Endothelial cell (in vitro differentiated cells): ENCODE measurements at places on chromosomes 3 and 15. TPM values are rescaled to one million over a fixed set of nuclear protein-coding genes. Genes with fewer than 3 reads are reported as not detected.

The CPLX3 gene
- total RNA-seq, result not detected

The SLC33A1 gene
- total RNA-seq, result 24.2 TPM

The FGF7 gene
- 0.23 TPM for total RNA-seq

The MESP1 gene
- not detected for total RNA-seq

The UBA3 gene
- total RNA-seq, result 58.9 TPM

The RAB6B gene
- total RNA-seq, result 3.9 TPM

The CCR2 gene
- not detected for total RNA-seq

The LRRIQ4 gene
- total RNA-seq, result 0.38 TPM

The C3orf70 gene
- 1.4 TPM for total RNA-seq

The RAB27A gene
- total RNA-seq, result 19.4 TPM

The SNAP23 gene
- 121 TPM for total RNA-seq

The CFAP100 gene
- total RNA-seq, result not detected

The OTOL1 gene
- total RNA-seq, result not detected

The ARGFX gene
- not detected for total RNA-seq

The MPI gene
- 22.2 TPM for total RNA-seq

The CFAP92 gene
- total RNA-seq, result 3.7 TPM

The ABHD14A gene
- 5.4 TPM for total RNA-seq

The ACTRT3 gene
- total RNA-seq, result 2.6 TPM

The TUSC7 gene
- not detected for total RNA-seq

The WDR93 gene
- total RNA-seq, result 0.13 TPM

The PHC3 gene
- total RNA-seq, result 32.4 TPM

The UPK1B gene
- total RNA-seq, result not detected

The ZSCAN2 gene
- 22.0 TPM for total RNA-seq

The P3H2 gene
- 1.5 TPM for total RNA-seq
